ENCODE measurements at places on chromosomes 16 and 17.

- DNase-seq = no peak
These were observed 50.2 kb upstream of the TMEM97 start for GRCh38 chr17:28268610-28269313.

GRCh38 chr17:74971842-74972106, 785 bp downstream of the HID1 start:
- DNase-seq = no peak

DNA sequence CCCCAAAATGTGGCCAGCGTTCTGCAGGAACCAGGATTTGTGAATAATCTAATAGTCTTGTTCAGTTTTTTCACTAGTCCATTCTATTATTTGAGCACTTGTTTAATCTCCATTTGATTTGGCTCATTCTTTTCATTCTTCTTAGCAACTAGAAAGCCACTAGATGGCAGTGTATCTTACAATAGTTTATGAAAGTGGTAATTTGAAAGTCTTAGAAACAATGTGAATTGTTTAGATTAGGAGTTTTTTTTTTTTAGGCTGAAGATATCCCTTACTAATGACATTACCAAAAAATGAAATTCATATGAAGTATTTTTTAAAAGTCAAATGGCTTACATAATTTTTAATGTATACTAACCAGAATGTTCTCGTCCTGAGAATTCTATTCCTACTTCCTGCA, 6.7 kb downstream of the ERI2 start:
- DNase-seq = no peak

DNA sequence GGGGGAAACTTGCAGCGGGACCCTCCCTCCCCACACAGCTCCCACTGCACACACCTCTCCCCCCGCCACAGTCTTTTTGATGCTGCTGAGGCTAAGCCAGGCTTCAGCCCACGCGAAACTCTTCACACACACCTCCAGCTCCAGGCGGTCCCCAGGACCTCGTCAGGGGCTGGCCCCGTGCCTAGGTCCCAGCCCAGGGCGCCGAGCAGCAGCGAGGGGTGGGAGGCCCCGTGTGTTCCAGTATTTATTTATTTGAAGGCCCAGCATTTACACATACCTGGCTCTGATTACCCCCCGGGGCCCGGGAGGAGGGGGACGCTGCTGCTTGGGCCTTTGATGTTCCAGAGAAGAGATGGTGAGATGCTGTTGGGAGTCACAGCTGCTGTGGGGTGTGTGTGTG, 44.9 kb upstream of the DLX4 start:
- DNase-seq = no peak

DNA sequence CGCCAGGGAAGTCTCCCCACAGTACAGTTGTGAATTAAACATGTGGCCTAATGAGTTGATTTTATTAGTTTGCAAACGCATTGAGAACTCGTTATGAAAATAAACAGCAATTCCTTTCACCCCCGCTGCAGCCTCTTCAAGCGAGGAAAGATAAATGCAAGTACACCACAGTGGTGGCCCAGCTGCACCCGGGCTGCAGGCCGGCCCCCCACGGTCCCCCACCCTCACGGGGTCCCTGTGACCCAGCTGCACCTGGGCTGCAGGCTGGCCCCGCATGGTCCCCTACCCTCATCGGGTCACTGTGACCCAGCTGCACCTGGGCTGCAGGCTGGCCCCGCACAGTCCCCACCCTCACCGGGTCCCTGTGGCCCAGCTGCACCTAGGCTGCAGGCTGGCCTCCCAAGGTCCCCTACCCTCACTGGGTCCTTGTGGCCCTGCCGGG, 32.2 kb downstream of the SDK2 start:
- DNase-seq = no peak

DNA sequence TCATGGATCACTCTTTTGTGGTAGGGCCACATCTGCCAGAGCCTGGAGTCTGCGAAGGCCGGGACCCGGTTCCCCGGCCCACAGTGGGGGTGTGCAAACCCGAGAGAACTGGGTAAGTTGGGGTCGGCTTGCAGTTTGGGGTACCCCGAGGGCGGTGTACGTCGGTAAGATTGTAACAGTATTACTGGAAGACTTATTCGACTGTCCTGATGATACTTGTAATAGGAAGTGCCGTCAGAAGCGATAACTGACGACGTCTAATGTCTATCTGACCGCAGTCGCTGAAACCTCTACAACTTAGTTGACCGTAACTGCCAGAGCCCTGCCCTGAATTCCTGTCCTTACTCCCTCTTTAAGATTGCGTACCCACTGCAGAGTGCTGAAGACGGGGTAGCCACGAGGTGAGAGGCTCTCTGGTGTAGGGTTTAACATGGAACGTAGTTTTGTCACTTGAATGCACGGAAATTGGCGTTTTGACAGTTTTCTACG, 24.0 kb downstream of the TRPV2 start:
- no peak for DNase-seq

GRCh38 chr17:76492123-76492988, 8.9 kb downstream of the RHBDF2 start:
- no peak for DNase-seq

DNA sequence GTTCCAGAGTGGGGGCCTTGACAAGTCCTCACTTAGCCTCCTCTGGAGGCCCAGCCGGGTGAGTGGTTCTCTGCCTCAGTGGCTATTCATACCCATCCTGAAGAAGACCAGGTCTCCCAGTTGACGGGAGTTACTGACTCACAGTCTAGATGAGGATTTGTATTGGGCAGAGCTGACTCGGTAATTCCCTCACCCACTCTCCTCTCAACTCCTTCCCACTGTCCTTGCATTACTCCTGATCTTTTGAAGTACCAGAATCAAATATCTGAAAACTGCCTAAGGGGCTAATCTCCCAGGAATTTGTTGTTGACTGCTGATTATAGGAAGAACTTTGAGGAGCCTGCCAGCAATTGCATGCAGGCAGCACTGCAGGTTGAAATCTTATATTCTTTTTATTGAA, 14.2 kb downstream of the SAP30BP start:
- no peak for DNase-seq

All from stimulated activated CD8-positive, alpha-beta memory T cell treated with anti-CD3 and anti-CD28 coated beads, Interleukin-4, amount 100 ng/mL, for 1 hour (primary cell).